ENCODE measurements at places on chromosomes 3 and 15.

- no peak for DNase-seq
These were observed 237.9 kb downstream of the GAP43 start for GRCh38 chr3:115861166-115861733.

DNA sequence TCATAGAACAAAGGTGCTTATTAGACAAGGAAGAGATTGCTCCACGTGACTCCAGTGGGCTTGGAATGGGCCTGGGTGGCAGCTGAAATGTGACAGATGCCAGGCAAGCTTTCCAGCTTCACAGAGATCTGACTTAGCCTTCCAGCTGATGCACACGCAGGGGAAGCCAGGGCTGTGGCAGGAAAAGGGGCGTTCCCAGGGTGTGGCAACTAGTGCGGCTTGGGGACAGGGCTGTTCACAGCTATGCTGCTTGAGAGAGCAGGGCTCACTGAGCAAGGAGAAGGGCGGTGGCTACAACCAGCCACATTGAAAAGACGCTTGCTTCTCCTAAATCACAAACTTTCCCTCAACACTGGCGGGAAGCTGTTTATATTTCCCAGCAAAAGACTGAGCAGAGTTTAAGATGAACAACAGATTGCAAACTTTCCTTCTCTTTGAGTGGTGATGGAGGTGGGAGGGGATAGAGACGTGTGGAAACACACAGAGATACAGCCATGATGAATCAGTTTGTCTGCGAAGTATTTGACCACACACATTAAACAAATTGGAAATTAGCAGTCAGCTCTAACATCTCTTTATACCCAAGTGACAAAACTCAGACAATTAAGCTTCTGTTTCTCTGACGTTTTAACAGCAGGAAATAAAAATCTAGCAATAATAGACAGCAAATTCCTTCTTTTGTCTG lies 127.5 kb downstream of the BDH1 start:
- DNase-seq, result peak; percentile 42

DNA sequence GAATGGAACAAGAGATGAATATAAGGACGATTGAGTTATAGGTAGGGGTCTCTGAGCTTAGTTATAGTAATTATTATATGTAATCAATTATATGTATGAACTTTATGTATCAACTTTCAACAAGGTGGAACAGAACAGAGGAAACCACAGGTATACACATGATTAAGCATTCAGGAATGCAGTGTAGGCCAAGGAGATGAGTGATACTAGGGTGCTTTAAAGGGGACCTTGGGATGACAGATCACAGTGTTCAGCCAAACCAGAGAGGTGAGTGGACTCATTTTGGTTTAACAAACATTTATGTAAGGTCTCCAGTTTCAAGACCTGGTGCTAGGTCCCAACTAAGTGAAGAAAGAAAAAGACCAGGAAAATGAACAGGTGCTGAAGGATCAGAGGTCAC lies 895.5 kb downstream of the ROBO2 start:
- no peak for DNase-seq

- peak; percentile 26 for DNase-seq
These were observed 152.4 kb downstream of the AGBL1 start for GRCh38 chr15:86231864-86232721.

DNA sequence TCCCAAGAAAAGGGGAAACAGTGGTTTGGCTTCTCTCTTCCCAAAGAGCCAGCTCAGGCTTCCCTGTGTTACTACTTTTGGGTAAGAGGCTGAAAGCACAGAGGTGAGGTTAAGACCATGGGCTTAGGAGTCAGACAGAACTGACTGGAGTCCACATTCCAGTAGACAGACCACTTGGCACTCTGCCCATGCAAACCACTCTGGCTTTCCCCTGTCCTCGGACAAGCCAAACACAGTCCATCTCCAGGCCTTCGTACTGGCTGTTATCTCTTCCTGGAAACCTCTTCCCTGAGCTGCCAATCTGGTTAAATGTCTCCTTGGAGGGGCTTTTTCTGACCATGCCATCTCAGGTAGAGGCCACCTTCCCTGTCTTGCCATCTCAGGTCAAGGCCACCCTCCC lies 53.1 kb upstream of the FAM3D start:
- DNase-seq, result no peak

DNA sequence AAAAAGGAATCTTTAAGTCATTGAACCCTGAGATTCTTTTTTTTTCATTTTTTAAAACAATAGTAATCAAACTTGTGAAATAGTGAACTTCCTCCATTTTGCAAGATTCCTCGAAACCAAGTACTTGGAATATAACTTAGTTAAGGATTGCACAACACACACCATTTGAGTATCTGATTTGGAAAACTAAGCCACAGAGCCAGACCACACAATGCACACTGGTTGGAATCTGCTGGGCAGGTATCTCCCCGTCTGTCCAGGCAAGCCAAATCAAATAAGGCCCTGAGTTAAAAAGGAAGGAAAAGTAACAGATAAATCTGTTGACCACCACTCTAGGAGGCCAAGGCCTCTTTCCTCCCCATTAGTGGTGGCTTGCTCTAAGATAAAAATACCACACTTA lies 177.5 kb upstream of the ICE2 start:
- DNase-seq, result no peak

- no peak for DNase-seq
These were observed 302.0 kb downstream of the RYR3 start for GRCh38 chr15:33612721-33613304.

DNA sequence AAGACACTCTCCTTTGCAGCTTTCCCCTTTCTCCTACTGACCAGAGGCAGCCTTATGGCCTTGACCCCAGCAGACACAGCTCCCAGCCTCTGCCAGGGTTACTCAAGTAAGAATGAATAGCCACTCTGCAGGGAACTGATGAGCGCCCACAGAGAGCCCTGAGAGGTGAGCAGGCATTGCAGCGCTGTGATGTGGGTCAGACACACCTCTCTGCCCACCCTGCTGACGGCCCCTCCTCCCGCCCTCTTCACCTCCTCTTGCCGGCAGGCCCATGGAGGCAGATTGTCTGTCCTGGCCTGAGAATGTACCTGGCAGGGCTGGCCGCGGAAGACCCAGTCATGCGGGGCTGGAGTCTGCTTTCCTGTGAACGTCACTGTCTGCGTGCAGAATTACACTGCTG lies 512.6 kb upstream of the PPP2R3A start:
- no peak for DNase-seq

GRCh38 chr3:178193846-178194245 lies 342.4 kb upstream of the KCNMB2 start:
- DNase-seq, result no peak

DNA sequence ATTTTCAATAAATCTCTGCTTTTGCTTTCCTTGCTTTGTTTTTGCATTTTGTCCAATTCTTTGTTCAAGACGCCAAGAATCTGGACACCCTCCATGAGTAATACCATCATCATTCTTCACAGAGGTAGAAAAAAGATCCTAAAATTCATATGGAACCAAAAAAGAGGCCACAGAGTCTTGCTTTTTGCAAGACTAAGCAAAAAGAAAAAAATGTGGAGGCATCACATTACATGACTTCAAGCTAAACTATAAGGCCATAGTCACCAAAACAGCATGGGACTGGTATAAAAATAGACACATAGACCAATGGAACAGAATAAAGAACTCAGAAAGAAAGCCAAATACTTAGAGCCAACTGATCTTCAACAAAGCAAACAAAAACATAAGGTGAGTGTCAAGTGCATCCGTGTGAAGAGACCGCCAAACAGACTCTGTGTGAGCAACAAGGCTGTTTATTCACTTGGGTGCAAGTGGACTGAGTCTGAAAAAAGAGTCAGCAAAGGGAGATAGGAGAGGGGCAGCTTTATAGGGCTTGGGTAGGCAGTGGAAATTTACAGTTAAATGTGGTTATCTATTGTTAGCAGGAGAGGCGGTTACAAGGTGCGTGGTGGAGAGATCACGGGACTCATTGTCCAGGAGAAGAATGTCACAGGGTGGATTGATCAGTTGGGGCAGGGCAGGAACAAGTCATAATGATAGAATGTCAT lies 10.9 kb downstream of the STRIT1 start:
- DNase-seq, result no peak

GRCh38 chr3:142648950-142649349 lies 52.8 kb downstream of the PLS1 start:
- no peak for DNase-seq

DNA sequence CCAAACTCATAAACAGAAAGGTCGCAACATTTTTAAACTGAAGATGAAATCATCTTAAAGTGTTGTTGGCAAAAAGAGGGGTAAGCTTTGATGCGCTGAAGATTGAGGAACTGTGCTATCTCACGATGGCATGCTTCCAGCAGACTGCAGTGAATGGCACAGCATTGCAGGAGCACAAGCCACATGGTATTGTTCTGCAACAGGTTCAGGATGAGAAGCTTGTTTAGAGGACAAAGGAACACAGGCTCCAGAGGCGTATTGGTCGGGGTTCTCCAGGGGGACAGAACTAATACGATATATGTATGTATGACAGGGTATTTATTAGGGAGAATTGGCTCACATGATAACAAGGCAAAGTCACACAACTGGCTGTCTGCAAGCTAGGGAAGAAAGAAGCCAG lies 13.8 kb upstream of the PLD1 start:
- DNase-seq, result no peak

DNA sequence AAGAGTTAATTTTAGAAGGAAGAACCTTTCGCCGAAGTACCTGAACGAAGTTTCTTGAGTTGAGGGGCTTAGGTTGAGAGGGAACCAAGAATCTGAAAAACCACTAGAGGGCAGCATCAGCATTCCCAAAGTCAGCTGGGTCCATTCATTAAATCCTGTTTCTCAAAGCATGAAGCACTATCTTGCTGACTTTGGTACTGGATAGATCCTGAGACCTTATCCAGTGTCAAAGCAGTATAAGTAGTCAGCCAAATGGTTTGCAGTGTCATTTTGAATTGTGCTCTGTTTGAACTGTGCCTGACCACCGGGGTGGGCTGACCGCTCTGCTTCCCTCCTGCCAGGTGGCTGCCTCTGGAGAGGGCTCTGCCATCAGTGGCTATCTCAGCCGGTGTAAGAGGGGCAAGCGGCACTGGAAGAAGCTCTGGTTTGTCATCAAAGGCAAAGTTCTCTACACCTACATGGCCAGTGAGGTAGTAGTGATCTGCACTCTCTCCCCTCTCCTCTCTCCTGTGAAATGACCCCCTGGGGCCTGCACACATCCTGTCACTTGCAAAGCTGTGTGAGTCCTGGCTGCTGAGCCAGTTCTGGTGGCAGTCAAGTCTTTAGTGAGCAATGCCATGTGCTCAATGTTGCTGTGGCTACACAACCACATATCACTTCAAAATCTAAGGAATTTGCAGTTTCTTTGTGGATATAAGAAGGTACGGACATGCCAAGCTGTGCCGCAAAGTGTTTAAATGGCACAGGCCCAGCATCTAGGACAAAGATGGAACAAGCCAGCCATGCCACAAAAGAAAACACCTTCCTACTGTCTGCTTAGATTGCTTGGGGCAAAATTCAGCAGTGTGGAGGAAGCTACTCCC lies 21.4 kb upstream of the NR2C2 start:
- DNase-seq, result no peak
